ENCODE measurements at places on chromosomes 11 and 22.
A peak's percentile ranks its signal among the peaks of the same experiment; 100 is the strongest.

GRCh38 chr11:122158171-122158570 is 42.2 kb upstream of the BLID start:
- no peak for DNase-seq

GRCh38 chr22:27399161-27399560 is 402.4 kb downstream of the MN1 start:
- no peak for DNase-seq

GRCh38 chr11:559020-559620 is 1.4 kb downstream of the LMNTD2 start:
- no peak for DNase-seq

DNA sequence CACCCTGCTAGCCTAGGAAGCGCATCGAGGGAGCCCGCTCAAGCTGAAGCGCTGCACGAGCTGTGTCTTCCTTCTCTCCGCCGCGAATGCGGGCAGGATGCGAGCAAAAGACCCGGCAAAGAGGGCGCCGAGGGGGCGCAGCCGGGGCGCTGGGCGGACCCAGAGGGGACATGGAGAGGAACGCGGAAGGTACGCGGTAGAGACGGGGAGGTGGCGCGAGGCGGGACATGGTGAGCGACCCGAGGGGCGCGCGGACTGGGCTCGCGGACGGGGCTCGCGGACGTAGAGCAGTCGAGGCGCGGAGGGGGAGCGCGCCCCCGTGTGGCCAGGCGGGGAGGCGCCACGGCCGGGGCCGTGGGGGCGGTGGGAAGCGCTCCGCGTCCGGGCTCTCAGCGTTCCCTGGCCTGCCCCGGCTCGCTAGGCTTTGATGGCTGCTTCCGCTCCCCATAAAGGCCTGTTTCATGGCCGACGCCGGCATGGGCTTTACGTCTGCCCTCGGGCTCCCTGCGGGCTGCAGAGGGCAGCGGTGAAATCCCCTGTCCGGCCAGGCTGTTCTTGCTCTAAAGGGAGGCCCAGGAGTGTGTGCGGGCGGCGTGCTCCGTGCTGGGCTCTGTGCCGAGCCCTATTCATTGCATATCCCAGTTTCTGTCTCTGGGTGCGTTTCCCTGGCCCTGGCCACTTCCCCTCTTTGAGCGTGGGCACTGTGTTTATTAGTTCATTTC is 31.2 kb upstream of the TRIM29 start:
- DNase-seq: peak; percentile 86

- DNase-seq: no peak
Observed at GRCh38 chr11:107427569-107428180, 29.9 kb downstream of the CWF19L2 start.

DNA sequence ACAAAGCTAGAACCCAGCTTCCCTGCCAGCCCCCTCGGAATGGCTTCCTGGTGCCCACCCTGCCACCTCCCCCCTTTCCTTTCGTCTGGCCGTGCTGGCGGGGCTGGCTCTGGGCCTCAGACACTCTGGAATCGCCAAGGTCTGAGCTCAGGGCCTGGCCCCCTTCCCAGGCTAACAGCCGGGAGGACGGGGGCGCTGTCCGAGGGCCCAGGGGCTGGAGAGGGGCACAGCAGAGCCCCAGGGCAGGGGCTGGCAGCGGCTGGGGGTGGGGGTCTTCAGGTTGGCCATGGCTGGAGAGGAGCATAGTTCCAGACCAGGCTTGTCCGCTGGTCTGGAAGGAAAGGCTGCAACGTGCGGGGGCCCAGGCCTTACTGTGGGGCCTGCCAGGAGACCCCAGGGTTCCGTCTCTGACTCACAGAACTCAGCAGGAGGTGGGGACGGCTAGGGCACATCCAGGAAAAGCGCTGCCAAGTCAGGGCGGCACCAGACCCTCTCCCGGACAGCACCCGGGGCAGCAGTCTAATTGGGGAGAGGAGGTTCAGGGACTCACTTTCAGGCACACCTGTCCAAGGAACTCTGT is 861 bp upstream of the LTBP3 start:
- no peak for DNase-seq

DNA sequence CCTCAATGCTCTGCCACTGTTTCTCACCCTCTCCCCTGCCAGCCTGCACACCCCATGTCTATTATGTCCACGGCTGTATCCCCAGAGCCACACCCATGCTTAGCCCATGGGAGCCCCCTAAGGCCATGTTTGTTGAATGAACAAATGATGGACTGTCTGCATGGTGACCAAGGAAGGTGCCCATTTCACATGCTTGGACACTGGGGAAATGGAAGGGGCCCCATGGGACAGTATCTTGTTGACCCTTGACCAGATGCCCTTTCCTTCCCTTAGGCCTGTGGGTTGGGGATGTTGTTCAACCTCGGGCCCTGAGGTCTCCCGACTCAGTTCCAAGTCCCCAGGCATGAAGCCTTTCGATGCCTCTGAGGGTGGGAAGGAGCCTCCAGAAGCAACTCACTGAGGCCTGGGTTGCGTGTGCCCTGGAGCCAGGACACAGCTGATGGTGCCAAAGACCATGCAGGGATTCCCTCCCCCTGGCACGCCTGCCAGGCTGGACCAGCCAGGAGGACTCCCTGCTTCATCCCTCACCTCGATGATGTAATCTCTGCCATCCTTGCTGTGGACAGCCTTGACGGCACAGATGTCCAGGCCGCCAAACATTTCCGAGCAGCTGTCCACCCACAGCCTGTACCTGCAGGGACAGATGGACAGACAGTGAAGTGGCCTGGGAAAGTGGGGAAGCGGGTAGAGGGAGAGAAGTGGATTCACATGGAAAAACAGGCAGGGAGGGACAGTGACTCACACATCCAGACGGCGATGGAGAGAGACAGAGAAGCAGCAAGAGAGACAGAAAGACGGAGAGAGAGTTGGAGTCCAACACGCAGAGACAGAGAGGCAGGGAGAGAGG is 58.9 kb downstream of the FBXO7 start:
- no peak for DNase-seq

DNA sequence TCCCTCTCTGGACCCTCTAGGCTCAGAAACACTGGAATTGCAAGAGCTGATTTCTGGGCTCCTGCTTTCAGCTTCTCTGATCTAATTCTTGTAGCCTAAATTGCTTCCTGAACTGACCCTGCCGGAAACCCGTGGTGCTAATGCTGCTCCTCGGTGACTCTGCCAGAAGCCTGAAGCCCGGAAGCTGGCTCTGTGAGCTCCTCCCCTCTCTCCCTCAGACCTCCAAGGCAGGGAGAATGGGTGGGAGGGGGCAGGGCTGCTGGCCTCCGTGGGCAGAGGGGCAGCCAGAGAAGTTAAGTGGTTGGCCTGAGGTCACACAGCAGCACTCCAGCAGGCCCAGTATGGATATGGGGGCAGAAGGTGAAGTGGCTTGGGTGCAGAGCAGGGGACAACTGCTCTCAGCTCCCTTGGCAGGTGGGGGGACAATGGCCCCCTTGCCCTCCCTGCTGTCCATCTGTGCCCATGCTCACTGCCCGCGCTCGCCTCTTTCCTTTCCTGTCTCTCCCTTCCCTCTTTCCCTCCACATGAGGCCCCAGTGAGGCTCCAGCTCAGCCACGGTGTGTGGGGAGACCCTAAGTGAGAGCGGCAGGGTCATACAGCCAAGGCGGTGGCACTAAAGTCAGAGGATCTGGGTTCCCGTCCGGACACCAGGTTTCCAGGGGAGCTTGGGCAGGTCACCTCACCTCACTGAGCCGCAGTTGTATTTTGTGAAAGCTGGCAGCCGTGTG is 16.2 kb downstream of the CAPN5 start:
- no peak for DNase-seq

- DNase-seq: no peak
Observed at GRCh38 chr11:67694875-67695555, 20.6 kb upstream of the ALDH3B2 start.

DNA sequence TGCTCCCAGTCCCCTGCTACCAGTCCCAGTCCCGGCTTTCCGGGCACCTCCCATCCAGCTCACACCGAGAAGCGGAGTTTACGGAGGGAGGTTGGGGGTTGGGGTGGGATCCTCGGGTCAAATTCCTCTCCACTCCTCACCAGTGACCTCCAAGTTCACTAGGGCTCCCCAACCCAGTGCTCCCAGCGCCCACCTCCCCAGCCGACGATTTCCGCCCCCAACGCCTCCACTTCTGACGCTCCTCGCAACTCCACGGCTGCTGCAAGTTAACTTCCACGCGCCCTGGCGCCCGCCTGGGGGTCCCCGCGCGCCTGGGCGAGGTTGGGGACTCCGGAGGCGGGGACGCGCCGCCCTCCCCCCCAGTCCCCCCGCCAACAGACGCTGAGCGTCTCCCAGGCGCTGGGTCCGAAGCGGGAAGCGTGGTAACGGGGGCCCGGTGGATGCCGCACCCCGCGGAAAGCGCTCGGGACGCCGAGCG is 526 bp downstream of the TPST2 start:
- no peak for DNase-seq

DNA sequence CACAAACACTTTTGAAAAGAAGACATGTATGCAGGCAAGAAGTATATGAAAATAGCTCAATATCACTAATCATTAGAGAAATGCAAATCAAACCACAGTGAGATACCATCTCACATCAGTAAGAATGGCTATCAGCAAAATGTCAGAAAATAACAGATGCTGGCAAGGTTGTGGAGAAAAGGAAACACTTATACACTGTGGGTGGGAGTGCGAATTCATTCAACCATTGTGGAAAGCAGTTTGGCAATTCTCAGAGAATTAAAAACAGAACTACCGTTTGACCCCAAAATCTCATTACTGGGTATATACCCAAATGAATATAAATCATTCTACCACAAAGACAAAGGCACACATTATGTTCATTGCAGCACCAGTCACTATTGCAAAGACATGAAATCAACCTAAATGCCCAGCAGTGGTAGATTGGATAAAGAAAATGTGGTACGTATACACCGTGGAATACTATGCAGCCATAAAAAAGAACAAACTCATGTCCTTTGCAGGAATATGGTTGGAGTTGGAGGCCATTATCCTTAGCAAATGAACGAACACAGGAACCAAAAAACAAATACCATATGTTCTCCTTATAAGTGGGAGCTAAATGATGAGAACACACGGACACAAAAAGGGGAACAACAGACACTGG is 18.5 kb downstream of the MMP13 start:
- DNase-seq: no peak

GRCh38 chr11:2725368-2726300 is 25.8 kb upstream of the KCNQ1OT1 start:
- DNase-seq: no peak

- DNase-seq: no peak
Observed at GRCh38 chr11:108561535-108561991, 32.0 kb downstream of the EXPH5 start.

DNA sequence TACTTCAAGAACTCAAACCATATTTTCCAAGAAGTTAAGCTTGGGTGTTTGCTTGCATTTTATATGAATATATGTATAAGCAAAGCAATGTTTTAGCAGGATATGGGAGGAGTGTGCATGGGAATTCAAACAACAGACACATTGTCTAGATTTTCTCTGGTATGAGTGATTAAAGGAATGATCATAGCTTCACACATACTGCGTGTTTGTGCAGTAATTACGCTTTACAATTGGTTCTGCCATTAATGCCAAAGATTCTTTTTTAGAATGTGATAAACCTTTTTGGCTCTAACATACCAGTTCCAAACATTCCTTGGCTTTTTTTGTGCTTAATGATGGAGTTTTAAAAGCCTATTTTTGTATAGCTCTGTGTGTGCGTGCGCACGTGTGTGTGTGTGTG is 54.0 kb downstream of the CCDC34 start:
- no peak for DNase-seq

DNA sequence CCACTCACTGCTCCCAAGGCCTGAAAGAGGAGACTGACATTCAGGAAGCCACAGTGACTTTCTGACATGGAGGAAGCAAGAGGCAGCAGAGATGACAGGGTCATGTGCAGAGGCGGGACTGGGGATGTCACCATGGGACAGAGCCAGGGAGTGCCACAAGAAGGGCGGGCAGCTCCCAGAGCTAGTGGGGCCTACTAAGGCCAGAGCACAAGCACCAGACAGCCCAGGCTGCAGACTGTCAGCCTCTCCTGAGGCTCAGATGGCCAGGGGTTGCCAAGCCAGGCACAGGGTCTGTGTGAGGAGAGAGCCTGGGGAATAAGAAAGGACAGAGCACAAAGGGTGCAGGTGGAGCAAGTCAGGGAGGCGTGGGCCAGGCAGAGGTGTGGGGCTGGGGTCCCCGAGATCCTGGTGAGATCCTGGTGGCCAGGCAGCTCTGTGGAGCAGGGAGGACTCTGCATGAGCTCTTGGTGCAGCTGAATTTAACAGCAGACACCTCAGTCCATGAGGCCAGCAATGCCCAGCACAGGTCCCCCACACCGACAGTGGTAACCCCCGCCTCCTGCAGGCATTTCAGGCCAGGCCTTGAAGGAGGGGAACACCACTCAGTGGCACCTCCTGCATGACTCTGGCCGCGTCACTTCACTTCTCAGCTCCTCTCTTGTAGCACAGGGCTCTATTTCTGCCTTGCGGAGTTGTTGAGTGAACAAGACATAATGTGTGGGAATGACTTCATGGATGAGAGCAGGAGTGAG is 52.3 kb downstream of the SGSM3 start:
- no peak for DNase-seq

DNA sequence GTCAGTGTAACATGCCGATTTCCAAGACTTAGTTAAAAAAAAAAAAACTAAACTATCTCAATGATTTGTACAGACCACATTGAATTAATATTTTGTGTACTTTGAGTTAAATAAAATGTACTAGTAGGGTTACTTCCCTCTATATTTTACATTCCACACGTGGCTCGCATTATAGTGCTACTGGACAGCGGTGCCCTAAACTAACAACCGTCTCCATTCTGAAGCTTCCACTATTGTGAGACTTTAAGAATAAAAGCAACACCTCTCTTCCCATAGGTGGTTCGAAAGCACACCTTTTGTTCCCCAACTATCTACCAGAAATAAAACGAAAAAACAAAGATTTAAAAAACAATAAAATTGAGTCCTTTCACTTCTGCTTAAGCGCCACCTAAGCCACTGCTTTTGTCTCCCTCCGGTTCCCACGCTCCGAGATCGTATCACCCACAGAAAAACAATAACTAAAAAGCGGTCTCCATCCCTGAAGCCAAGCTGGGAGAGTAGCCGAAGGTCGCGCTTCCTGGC is 380 bp upstream of the TTC17 start:
- DNase-seq: no peak

GRCh38 chr22:30869667-30870395 is 98.7 kb downstream of the MORC2 start:
- no peak for DNase-seq

- DNase-seq: no peak
Observed at GRCh38 chr11:95301474-95301873, 70.5 kb upstream of the SESN3 start.

DNA sequence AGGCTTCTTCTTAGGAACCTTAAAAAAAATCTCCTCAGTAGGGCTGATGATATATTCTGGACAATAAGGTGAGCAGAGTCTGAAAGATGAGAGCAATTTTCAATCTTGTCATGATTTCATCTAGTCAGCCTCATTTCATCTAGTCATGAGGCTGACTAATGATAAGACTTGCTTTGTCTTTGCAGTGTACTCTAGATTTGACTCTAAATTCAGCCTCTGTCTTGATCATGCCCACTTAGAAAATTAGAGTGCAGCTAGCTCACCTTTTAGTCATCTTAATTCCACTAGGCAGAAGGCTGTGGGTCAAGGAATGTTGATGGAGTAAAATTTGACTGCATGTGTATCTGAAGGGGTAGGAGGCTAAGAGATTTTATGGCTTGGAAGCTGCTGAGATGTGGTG is 5.5 kb downstream of the EHF start:
- DNase-seq: no peak

All from neural crest cell (in vitro differentiated cells).